ENCODE measurements at places on chromosomes 1 and 21.

GRCh38 chr21:46641656-46642055 lies 6.2 kb downstream of the PRMT2 start:
- DNase-seq = no peak

- DNase-seq = no peak
These were observed 17.2 kb upstream of the BEND5 start for GRCh38 chr1:48793863-48794262.

- no peak for DNase-seq
These were observed 375.4 kb downstream of the NUF2 start for GRCh38 chr1:163697137-163697536.

GRCh38 chr1:201363467-201363866 lies 14.0 kb downstream of the TNNT2 start:
- DNase-seq = no peak

GRCh38 chr1:58065520-58065919 lies 481.0 kb downstream of the OMA1 start:
- DNase-seq = no peak
